NCI-H460 (cell line): ENCODE measurements at places on chromosomes 1 and 21. TPM values are rescaled to one million over a fixed set of nuclear protein-coding genes. Genes with fewer than 3 reads are reported as not detected.

The S1PR1 gene
- not detected in 2 replicates for total RNA-seq

The OR2L2 gene
- total RNA-seq, result not detected in 2 replicates

The LENEP gene
- 0.84 TPM in 1 of 2 replicates, not detected in the other for total RNA-seq

The CRNN gene
- not detected in 2 replicates for total RNA-seq

The CDK18 gene
- total RNA-seq, result 0.06 and 0.27 TPM in 2 replicates

The S100A8 gene
- not detected in 2 replicates for total RNA-seq

The MATN1 gene
- total RNA-seq, result 0.09 and 0.30 TPM in 2 replicates

The TEX38 gene
- not detected in 2 replicates for total RNA-seq

The OR2M4 gene
- not detected in 2 replicates for total RNA-seq

The CFAP141 gene
- total RNA-seq, result not detected in 2 replicates

The NPPA gene
- not detected in 2 replicates for total RNA-seq

The DISP1 gene
- 12.2 and 15.0 TPM in 2 replicates for total RNA-seq

The CELA3A gene
- not detected in 2 replicates for total RNA-seq

The HS2ST1 gene
- total RNA-seq, result 15.9 and 16.0 TPM in 2 replicates

The TRIM17 gene
- not detected in 2 replicates for total RNA-seq

The CNKSR1 gene
- total RNA-seq, result 0.52 and 0.92 TPM in 2 replicates

The IFNAR2 gene
- 1.8 and 3.3 TPM in 2 replicates for total RNA-seq

The UBE2U gene
- not detected in 2 replicates for total RNA-seq

The LAX1 gene
- total RNA-seq, result not detected in 2 replicates

The CIART gene
- total RNA-seq, result 1.1 and 1.4 TPM in 2 replicates

The EPHB2 gene
- total RNA-seq, result 0.20 and 0.23 TPM in 2 replicates

The KRTAP13-2 gene
- not detected in 2 replicates for total RNA-seq

The RORC gene
- 0.10 TPM in 1 of 2 replicates, not detected in the other for total RNA-seq

The OPTC gene
- total RNA-seq, result not detected in 2 replicates

The AIRE gene
- total RNA-seq, result not detected in 2 replicates

The RNASEL gene
- 6.6 and 7.6 TPM in 2 replicates for total RNA-seq

The RGSL1 gene
- 0.07 TPM in 1 of 2 replicates, not detected in the other for total RNA-seq

The CD53 gene
- not detected in 2 replicates for total RNA-seq

The AXDND1 gene
- not detected in 2 replicates for total RNA-seq

The DDR2 gene
- 0.61 and 0.77 TPM in 2 replicates for total RNA-seq

The KRTAP11-1 gene
- not detected in 2 replicates for total RNA-seq

The DNTTIP2 gene
- total RNA-seq, result 57.7 and 61.2 TPM in 2 replicates
